ENCODE measurements at places on chromosomes 5 and 9.

DNA sequence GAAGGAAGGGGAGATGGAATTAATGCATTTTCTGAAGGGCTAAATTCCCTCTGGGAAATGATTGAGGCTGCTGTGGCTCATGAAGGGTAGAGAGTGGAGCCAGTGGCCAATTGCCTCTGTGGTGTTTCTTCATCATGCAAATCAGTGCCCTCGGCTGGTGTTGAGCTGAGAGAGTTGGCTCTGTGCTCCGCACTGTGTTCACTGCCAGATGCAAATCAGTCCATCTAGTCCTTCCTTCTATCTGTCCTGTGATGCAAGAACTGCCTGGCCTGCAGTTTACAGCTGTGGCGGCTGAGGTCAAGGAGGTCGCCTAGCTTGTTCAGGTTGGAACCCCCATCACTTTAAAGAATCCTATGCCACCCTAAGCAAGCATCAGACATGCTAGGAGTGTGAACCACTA, 6.0 kb downstream of the TMEM171 start:
- H3K27ac ChIP-seq: no peak overlapping the region
- H3K27me3 ChIP-seq: peaks cover 81% of the 10 kb centered on the region
- DNase-seq: no peak
- H3K36me3 ChIP-seq: no peaks in the 10 kb centered on the region
- peaks cover 11% of the 10 kb centered on the region for H3K4me1 ChIP-seq
- no peak overlapping the region for H3K4me3 ChIP-seq

DNA sequence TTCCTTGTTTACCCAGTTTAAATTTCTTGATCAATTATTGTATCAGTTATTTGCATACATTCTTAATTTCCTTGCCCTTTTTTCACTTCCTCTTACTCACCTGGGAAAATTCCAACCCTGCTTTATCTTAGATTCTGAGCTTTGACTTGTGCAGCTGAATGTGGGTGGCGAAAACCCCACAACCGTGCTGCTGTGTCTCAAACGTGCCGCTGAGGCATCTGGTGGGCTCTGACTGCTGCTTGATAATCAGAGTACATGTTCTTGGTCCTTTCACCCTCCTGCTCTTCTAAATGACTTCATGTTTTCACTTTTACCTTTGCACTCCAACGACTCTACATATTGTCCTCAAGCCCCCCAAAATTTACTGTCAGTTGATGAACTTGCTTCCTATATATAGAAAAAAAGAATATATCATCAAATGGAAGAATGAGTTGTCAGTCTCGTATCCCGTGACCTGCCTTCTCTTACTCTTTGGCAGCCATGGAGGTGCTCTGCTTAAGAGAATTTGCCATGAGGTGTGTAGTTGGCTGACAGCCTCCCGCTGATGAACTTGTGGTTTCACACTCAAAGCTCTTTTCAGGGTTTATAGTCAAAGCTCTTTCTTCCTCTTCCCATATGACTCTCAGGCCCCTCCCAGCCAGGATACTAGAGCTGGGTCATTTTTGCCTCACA, 14.0 kb upstream of the JAK2 start:
- no peaks in the 10 kb centered on the region for H3K36me3 ChIP-seq
- H3K27ac ChIP-seq: no peak overlapping the region
- DNase-seq: peak; percentile 80
- no peak overlapping the region for H3K4me3 ChIP-seq

GRCh38 chr5:120507197-120507596, 43.1 kb downstream of the PRR16 start:
- H3K27me3 ChIP-seq: no peaks in the 10 kb centered on the region
- no peak overlapping the region for H3K4me3 ChIP-seq
- no peaks in the 10 kb centered on the region for H3K36me3 ChIP-seq
- DNase-seq: no peak
- no peak overlapping the region for H3K27ac ChIP-seq
- H3K4me1 ChIP-seq: no peaks in the 10 kb centered on the region

- no peaks in the 10 kb centered on the region for H3K4me1 ChIP-seq
- H3K27me3 ChIP-seq: peaks cover 5% of the 10 kb centered on the region
- H3K27ac ChIP-seq: no peak overlapping the region
- no peak for DNase-seq
- no peaks in the 10 kb centered on the region for H3K36me3 ChIP-seq
- H3K4me3 ChIP-seq: no peak overlapping the region
Observed at GRCh38 chr9:78563269-78563668, 266.3 kb downstream of the PSAT1 start.

- no peaks in the 10 kb centered on the region for H3K36me3 ChIP-seq
- no peak overlapping the region for H3K4me3 ChIP-seq
- H3K27me3 ChIP-seq: peaks cover 38% of the 10 kb centered on the region
- no peak overlapping the region for H3K27ac ChIP-seq
Observed at GRCh38 chr9:88953381-88954029, 37.8 kb upstream of the S1PR3 start.

GRCh38 chr5:172048539-172049101, 42.2 kb upstream of the FBXW11 start:
- peaks cover 10% of the 10 kb centered on the region for H3K4me1 ChIP-seq
- DNase-seq: no peak
- H3K27me3 ChIP-seq: no peaks in the 10 kb centered on the region
- peaks cover 19% of the 10 kb centered on the region for H3K36me3 ChIP-seq
- H3K4me3 ChIP-seq: no peak overlapping the region

- no peaks in the 10 kb centered on the region for H3K36me3 ChIP-seq
- H3K4me3 ChIP-seq: no peak overlapping the region
- no peak for DNase-seq
- H3K4me1 ChIP-seq: no peaks in the 10 kb centered on the region
- H3K27me3 ChIP-seq: no peaks in the 10 kb centered on the region
Observed at GRCh38 chr9:28916348-28916747, 1343.1 kb upstream of the C9orf72 start.

DNA sequence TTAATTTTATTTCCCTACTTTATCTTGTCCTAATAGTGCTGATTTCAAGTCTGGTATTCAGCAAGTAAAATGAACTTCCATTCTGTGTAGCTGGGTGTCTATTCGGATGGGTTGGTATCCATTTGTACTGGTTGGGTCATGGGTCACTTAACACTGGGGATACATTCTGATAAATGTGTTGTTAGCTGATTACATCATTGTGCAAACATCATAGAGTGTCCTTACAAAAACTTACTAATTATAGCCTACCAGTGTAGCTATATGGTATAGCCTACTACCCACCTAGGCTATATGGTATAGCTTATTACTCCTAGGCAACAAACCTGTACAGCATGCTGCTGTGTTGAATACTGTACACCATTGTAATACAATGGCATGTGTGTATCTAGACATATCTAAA, 1373.7 kb upstream of the DMAC1 start:
- H3K27me3 ChIP-seq: no peaks in the 10 kb centered on the region
- no peaks in the 10 kb centered on the region for H3K36me3 ChIP-seq
- no peaks in the 10 kb centered on the region for H3K4me1 ChIP-seq
- H3K4me3 ChIP-seq: no peak overlapping the region
- no peak overlapping the region for H3K27ac ChIP-seq

DNA sequence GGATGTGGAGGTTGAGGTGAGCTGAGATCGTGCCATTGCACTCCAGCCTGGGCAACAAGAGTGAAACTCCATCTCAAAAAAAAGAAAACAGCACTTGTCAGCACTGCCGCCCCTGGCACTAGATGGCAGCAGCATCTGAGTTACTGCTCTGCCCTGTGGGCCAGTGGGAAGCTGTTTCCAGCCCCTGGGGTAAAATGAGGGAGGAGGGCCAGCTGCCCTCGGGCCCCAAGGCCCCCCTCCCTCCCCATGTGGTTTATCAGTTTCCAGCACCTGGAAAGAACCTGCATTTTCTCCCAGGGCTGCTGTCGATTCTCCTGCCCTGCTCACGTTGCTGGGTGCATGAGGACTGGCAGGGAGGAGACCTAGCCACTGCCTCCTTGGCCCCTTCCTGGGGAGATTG, 13.2 kb upstream of the CEL start:
- no peak overlapping the region for H3K27ac ChIP-seq
- H3K27me3 ChIP-seq: no peaks in the 10 kb centered on the region
- DNase-seq: no peak
- peaks cover 4% of the 10 kb centered on the region for H3K4me1 ChIP-seq

DNA sequence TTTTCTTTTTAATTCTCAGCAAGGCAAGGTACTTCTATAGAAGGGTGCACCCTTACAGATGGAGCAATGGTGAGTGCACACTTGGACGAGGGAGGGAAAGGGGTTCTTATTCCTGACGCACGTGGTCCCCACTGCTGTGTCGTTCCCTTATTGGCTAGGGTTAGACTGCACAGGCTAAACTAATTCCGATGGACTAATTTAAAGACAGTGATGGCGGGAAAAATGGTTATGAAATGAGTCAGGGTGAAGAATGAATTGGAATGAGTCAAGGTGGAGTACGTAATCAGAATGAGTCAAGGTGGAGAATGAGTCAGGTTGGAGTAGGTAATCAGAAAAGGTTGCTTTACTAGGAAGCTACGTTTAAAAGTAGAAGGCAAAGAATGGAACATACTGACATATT, 2.1 kb upstream of the HMGCS1 start:
- DNase-seq: peak; percentile 24
- peak overlapping the region; percentile 96 for H3K27ac ChIP-seq
- H3K27me3 ChIP-seq: no peaks in the 10 kb centered on the region

DNA sequence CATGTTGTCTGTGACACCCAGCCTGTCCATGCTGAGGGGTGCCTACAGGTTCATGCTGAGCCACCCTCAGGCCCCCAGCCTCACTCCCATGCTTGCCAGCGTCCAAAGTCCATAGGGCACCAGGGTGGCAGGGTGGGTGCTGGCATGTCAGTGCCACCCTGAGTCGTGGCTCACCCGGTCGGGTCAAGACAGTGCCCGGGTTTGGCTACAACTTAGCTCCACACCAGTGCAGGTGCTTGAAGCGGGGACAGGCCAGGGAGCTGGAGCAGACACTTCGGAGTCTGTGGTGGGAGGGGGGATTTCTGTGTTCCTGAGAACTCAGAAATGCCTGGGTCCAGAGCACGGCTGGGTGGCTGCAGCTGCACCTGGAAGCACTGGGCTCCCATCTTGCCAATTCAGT, 579.2 kb upstream of the FAM174A start:
- no peak overlapping the region for H3K4me3 ChIP-seq
- DNase-seq: no peak
- no peaks in the 10 kb centered on the region for H3K27me3 ChIP-seq
- H3K4me1 ChIP-seq: no peaks in the 10 kb centered on the region

GRCh38 chr5:127290019-127290945, at the start of gene MEGF10:
MEGF10 (plus strand) TSS chr5:127290796; CDS start chr5:127331309, 40,513 bp downstream.
- no peak within 1 kb of the TSS for H3K27ac ChIP-seq
- peaks cover 5% of the 10 kb centered on the region for H3K4me1 ChIP-seq
- peaks cover 73% of the 10 kb centered on the region for H3K27me3 ChIP-seq

- no peaks in the 10 kb centered on the region for H3K4me1 ChIP-seq
- no peak overlapping the region for H3K4me3 ChIP-seq
- H3K36me3 ChIP-seq: no peaks in the 10 kb centered on the region
- DNase-seq: no peak
- no peaks in the 10 kb centered on the region for H3K27me3 ChIP-seq
Observed at GRCh38 chr5:110463106-110463505, 263.4 kb downstream of the TMEM232 start.

DNA sequence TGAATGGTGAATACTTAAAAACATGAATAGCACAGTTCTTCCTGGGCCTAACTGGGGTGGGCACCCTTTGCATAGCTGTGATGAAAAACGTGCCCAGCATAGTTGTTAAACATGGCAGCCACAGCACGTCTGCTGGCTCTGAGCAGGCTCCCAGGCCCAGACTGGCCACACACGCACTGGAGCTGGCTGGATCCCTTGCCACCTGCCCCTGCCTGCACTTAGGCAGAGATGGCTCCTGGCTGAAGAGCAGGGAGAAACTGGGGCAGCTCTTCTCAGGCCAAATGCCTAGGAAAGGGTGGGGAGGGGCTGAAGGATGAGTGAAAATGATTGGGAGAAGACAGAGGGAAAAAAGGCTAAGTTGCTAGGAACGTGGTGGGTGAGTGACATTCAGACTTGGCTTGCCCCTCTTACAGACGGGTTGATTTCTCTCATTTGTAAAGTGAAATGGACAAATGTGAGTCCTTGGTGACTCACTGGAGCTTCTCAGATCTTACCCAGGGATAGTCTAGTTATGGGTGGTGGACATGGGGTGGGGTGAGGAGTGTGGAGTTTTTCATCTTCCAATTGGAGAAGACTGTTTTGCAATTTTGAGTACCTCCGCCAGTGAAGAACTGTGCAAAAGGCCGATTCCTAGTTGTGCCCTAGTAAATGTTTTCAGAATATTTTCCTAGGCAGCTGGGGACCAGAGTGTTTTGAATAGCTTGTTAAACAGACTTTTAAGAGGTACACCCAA, 42.4 kb downstream of the TRIO start:
- no peak overlapping the region for H3K27ac ChIP-seq
- no peaks in the 10 kb centered on the region for H3K4me1 ChIP-seq
- DNase-seq: no peak

DNA sequence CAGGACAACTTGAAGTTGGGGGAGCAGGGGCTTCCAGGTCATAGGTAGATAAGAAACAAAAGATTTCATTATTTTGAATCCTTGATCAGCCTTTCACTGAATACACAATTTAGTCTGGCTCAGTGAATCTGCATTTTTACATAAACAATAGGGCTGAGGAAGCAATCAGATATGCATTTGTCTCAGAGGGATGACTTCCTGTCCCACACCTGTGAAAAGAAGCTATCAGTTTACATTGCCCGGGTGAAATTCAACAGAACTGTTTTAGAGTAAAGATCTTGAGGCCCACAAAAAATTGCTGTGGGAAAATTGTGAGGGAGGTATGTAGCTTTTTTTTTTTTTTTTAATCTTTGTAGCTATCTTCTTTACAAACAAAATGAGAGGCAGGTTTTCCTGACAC, 38.3 kb downstream of the DNAJB5 start:
- peaks cover 9% of the 10 kb centered on the region for H3K36me3 ChIP-seq
- H3K4me1 ChIP-seq: peaks cover 4% of the 10 kb centered on the region
- no peak overlapping the region for H3K4me3 ChIP-seq
- no peak for DNase-seq
- no peaks in the 10 kb centered on the region for H3K27me3 ChIP-seq

- H3K4me1 ChIP-seq: no peaks in the 10 kb centered on the region
- H3K27ac ChIP-seq: no peak overlapping the region
- no peak overlapping the region for H3K4me3 ChIP-seq
- DNase-seq: no peak
- no peaks in the 10 kb centered on the region for H3K36me3 ChIP-seq
Observed at GRCh38 chr5:120160124-120160895, 303.8 kb upstream of the PRR16 start.

DNA sequence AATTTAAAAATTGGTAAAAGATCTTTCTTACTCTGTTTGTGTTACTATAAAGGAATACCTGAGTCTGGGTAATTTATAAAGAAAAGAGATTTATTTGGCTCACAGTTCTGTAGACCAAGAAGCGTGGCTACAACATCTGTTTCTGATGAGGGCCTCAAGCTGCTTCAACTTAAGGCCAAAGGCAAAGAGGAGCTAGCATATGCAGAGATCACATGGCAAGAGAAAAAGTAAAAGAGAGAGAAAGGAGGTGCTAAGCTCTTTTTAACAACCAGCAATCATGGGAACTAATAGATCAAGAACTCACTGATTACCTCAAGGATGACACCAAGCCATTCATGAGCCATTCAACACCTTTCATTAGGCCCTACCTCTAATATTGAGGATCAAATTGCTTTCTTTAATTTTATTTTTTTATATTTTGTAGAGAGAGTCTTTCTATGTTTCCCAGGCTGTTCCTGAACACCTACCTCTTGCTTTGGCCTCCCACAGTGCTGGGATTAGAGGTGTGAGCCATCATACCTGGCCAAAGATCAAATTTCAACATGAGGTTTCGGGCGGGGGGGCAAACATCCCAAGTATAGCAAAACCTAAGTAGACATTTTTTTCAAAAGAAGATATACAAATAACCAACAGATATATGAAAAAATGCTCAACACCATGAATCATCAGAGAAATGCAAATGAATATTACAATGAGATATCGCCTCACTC, 16.0 kb upstream of the SHC3 start:
- no peak overlapping the region for H3K4me3 ChIP-seq
- DNase-seq: no peak
- no peak overlapping the region for H3K27ac ChIP-seq
- H3K27me3 ChIP-seq: no peaks in the 10 kb centered on the region
- H3K4me1 ChIP-seq: no peaks in the 10 kb centered on the region
